ENCODE measurements at places on chromosomes 1 and 21.

GRCh38 chr1:157161901-157162300, 23.7 kb upstream of the ETV3 start:
- no peak for DNase-seq

- DNase-seq = peak; percentile 33
Observed at GRCh38 chr1:167564612-167565270, 11.2 kb upstream of the CREG1 start.

GRCh38 chr1:177355575-177355974, 184.8 kb downstream of the BRINP2 start:
- no peak for DNase-seq

GRCh38 chr1:154716614-154717527, 108.9 kb upstream of the ADAR start:
- DNase-seq = no peak

DNA sequence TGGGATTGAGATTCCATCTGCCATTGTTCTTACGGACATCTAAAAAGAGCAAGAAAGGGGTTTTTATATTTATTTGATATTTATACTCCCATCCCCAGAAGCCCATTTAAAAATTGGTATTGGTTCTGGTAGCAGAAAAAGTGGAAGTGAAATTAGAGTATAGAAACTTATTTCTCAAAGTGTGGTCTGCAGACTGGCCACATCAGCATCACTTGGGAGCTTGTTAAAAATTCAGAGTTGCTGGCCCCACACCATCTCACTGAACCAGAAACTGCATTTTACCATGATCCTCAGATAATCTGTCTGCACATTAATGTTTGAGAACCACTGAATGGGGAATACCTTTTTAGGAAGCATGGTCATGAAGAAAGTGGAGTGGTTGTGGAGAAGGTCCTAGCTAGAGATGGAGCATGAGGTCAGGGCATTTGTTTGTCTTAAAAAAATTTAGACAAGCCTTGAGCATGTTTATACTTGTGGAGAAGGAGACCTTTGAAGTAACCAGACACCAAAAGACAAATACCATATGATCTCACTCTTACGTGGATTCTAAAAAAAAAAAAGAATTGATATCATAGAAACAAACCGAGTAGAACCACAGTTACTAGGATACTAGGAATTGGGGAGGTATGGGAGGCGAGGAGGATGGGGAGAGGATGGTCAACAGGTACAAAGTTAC, 116.3 kb downstream of the ST6GALNAC3 start:
- DNase-seq = no peak
